ENCODE measurements at places on chromosomes 16 and 17.

DNA sequence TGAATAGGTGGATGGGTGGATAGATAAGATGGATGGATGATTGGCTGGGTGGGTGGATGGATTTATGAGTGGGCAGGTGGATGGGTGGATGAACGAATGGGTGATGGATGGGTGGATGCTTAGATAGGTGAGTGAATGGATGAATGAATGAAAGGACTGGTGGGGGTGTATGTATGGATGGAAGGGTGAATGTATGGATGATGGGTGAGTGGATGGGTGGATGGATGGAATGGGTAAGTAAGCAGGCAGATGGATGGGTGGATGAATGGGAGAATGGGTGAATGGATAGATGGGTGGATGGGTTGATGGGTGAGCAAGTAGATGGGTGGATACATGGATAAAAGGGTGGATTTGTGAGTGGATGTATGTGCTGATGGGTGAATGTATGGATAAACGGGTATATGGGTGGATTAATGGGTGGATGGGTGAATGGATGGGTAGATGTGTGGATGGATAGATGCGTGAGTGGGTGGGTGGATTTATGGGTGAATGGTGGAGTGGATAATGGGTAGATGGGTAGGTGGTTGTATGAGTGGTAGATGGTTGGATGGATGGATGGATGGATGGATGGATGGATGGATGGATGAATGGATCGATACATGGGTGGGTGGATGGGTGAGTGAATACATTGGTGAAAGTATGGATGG, 682.6 kb downstream of the HS3ST4 start:
- no peak for DNase-seq

DNA sequence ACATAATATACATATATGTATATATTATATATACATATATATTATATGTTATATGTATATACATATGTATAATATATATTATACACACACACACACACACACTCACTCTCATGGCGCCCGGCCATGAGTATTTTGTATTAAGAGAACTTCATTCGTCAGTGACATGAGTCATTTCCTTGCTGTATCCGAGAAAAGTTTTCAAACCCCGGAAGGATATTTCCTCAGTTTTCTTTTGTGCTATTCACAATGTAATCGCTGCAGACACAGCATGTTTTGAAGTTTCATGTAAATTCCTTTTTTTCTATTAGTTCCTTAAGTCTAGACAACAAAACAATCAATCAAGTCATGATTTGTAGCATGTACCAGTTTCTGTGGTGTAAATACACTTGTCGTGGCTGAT, 33.3 kb downstream of the OR1D5 start:
- no peak for DNase-seq

DNA sequence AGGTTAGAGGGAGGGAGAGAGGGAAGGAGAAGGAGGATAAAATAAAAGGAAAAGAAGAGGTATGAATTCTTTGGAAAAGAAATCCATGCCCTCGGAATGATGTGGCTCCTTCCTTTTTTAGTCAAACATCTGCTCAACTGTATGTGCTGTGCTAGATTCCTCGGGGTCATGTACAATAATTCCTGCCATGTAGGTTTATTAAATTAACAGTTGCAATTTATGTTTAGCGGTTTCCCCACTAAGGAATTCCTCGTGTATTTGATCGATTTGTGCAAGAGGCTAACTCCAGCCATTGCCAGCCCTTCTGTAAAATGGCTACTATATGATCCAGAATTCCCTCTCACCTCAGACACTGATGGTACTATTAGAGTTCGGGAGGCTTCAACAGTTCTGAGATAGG, 83.0 kb upstream of the TBX2 start:
- DNase-seq: no peak

- peak; percentile 94 for DNase-seq
These were observed 36.8 kb downstream of the CHD9 start for GRCh38 chr16:53091466-53092211.

- peak; percentile 27 for DNase-seq
These were observed 39.0 kb upstream of the EMP2 start for GRCh38 chr16:10619271-10619849.

DNA sequence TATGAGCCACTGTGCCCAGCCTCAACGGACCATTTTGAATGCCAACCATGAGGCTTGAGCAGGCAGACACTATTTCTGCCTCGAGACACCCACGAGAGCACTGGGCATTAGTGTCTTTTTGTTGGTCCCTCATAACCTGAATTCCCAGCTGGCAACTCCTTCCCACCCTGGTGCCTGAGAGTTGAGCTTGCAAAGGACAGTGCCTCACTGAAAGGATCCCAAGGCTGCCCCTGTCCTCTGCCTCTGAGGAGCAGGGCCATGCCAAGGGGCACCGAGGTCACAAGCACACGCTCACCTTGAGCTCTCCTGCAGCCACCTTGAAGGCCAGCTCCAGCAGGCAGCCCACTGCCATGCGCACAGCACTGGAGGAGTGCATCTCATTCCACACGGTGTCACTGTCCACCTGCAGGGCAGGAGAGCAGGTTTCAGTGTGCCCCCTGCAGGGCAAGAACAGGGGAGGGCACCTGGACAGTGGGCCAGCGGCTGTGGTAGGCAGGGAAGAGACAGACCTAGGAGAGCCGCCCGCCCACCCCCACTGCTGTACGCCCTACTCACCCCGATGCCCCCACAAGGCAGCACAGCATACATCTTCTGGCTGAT, 12.8 kb downstream of the G6PC3 start:
- peak; percentile 21 for DNase-seq

DNA sequence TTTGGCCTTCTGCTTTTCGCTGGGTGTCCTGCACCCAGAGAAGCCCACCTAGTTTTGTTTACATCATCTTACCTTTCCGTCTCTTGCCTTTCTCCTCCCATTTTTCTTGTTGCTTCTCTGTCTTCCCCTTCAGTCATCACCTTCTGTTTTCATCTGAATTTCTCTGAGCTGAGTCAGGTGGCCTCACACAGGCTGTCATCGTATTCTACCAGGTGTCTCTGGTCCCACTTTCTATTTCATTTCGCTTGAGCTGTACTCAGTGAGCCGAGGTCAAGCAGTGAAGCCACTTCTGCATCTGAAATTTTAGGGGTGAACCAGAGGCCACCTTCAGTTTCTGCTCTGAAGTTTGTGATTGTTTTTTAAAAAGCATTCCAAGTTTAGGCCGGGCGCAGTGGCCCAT, 9.7 kb downstream of the CRAMP1 start:
- DNase-seq: no peak

- DNase-seq: peak; percentile 78
These were observed 82.4 kb downstream of the GSG1L start for GRCh38 chr16:27980919-27981700.

DNA sequence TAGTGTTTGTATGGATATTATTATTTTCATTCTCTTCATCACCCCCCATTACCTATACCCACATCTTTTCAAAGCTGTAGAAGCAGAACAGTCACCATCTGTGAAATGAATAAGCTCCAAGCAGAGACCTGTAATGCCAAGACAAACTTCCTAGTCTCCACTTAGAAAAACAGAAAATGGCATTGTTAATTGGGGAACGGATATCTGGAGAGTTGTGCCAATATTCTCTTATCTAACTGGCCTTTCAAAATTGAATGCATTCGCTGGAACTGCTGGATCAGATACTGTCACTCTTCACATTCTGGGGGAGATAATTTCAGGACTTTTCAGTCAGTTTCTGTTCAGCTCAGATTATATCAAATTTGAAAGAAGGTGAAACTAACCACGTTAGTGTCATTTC, 464.4 kb upstream of the GOT2 start:
- DNase-seq: no peak

DNA sequence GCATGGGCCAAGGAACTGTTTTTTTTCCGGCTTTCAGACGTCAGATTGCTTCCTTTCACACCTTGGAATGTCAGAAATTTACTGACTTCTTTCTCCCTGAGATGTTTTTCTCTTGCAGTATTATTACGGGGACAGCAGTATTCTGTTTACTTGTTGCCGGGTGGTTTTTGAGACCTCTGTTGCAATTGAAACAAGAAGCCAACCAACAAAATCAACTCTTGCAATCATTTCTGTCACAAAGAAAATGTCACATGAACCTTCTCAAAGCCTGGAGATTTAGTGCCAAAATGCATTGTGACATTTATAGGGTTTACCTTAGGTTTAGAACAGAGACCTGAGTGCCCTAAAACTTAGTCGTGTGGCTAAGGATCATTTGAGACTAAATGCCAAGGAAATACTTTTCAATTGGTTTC, 174.3 kb downstream of the MAP2K6 start:
- no peak for DNase-seq

DNA sequence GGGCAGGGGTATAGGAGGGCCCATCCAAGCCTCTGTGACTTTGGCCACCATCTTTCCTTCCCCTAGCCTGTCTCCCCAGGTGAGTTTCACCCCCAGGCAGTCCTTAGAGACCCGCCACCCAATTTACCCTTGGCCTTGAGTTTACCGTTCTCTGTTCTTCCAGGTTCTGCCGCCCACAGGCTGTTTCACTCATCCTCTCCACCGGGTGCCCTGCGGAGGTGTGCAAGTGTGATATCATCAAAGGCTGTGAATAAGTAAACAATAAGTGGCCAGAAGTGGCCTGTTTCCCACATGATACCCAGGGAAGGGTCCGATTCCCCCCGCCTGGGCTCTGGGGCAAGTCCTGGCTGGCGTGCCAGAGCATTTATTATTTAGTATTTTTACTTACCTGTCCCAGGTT, 15.1 kb upstream of the TLCD3B start:
- no peak for DNase-seq

DNA sequence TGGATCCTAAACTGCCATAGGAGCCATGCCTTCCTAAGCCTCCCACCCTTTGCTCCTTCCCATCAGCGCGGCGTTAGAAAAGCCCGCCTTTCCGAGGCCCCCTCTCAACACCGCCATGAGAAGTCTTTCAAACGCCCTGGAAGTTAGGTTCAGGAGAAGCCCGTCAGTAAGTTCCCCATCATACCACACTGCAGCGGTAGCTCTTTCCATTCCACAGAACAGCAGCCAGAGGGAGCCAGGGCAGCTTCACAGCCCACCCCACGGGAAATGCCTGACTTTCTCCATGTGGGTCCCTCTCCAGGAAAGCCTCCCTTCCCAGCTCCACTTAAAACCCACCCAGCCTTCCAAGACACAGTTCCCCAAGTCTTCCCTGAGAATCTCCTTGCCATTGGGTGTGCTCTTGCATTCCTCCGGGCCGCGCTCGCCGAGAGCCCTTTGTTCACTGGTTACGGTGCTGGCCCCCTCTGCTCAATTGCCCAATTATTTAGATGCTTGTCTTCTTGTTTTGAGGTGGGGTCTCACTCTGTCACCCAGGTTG, 28.7 kb downstream of the KIAA0513 start:
- peak; percentile 2 for DNase-seq

- peak; percentile 60 for DNase-seq
These were observed 2.1 kb downstream of the PRR35 start for GRCh38 chr16:561957-562938.

DNA sequence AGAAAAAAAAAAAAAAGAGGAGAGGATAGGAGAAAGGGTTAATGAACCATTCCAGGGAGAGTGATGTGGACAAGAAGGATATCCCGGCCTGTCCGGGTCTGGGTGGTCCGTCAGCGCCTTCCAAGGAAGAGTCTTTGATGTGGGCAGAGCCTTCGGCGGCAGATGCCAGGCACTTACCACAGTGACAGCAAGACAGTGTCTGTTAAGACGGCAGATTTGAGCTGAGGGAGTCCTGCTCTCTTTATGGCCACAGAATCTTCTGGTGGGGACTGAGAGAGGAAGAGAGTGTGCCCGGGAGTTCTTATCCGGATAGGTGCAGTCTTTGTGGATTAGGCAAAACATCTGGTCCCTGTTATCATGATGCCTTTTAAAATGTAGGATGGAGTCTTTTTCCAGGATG, 95.2 kb downstream of the ZDHHC7 start:
- DNase-seq: no peak

DNA sequence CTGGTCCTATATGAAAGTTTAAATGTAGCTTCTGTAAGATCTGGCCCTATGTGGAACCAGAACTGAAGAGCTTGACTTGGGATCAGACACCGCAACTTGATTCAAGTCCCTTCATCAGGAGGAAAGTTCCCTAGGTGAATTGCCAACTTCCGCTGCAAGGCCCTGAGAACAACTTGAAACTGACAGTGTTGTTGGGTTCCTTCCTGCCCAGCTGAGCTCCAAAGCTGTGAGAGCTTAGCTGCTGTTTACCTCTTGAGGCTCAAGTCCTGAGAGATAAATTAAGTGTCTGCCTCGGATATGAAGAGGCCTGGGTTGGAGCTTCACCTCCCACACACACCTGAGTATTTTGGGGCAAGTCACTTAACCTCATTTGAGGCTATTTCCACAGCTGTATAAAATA, 44.7 kb downstream of the REXO5 start:
- no peak for DNase-seq

GRCh38 chr17:50676065-50676975, 31.4 kb downstream of the ANKRD40 start:
- no peak for DNase-seq

- DNase-seq: no peak
These were observed 217.2 kb downstream of the SNX29 start for GRCh38 chr16:12193692-12194091.

- DNase-seq: no peak
These were observed 27.0 kb upstream of the COQ7 start for GRCh38 chr16:19040400-19040799.

- DNase-seq: no peak
These were observed 60.9 kb downstream of the XYLT1 start for GRCh38 chr16:17409894-17410293.

GRCh38 chr17:8806926-8807550, 7.9 kb upstream of the MFSD6L start:
- DNase-seq: no peak

- peak; percentile 73 for DNase-seq
These were observed 14.9 kb upstream of the STAT3 start for GRCh38 chr17:42403150-42403549.

GRCh38 chr16:8867216-8867931, 1.4 kb downstream of the CARHSP1 start:
- DNase-seq: peak; percentile 77

DNA sequence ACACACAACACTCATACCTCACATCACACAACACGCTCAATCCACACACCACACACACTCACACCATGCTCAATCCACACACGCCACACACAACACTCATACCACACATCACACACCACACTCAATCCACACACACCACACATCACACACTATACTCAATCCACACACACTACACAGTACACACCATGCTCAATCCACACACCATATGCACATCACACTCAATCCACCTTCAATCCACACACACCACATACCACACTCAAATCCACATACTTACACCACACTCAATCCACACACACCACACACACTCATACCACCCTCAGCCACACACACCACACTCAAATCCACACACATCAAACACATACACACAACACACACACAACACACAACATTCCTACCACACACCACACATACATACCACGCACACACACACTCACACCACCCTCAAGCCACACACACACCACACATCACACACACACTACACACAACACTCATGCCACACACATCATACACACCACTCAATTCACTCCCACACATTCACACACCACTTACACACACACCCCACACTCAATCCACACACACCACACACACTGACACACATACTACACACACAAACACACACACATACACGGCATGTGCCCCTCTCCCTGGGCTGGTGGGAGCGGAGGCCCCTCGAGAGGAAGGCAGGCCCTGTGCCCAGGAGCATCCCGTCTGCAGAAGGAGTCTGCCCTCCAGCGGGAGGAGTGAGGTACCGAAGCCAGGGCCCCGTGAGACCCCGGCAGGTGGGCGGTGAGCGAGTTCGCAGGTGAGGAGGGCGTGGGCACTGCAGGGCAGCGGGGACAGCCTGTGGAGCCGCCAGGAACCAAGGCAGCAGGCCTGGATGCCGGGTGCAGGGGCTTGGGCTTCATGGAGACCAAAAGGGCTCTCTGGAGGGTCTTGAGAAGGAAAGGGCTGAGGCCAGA, 33.1 kb upstream of the RPTOR start:
- DNase-seq: peak; percentile 37

- DNase-seq: no peak
These were observed 26.8 kb downstream of the WSCD1 start for GRCh38 chr17:6097005-6097279.

Data from NCI-H69 (cell line).